ENCODE measurements at places on chromosomes 6 and 20.

- DNase-seq: no peak
These were observed 7.4 kb downstream of the SENP6 start for GRCh38 chr6:75608956-75609533.

DNA sequence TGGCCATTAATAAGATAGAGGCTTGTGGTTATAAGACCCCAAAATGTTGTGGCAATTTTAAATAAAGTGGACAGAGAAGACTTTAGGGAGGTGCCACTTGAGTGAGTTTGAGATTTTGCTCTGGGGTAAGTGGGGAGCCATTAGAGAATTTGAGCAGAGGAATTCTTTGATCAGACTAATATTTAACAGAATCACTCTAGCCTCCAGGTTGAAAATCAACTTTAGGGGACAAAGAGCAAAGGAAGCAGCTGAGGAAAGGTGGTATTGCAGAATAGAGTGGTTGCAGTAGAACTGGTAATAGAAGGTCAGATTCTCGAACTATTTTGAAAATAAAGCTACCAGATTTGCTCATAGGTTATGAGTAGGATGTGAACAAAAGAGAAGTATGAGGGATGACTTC lies 50.7 kb upstream of the RNF146 start:
- DNase-seq: no peak

GRCh38 chr6:139757784-139758183 lies 383.3 kb upstream of the CITED2 start:
- DNase-seq: no peak

- no peak for DNase-seq
These were observed 13.5 kb downstream of the PIGU start for GRCh38 chr20:34663213-34663943.

- DNase-seq: no peak
These were observed 134.6 kb upstream of the NEDD9 start for GRCh38 chr6:11366934-11367637.

- DNase-seq: no peak
These were observed 56.2 kb downstream of the ADGRF1 start for GRCh38 chr6:46985943-46986342.
